ENCODE measurements at places on chromosomes 12 and 14.

- DNase-seq = no peak
Observed at GRCh38 chr12:46556105-46556559, 183.6 kb upstream of the SLC38A2 start.

DNA sequence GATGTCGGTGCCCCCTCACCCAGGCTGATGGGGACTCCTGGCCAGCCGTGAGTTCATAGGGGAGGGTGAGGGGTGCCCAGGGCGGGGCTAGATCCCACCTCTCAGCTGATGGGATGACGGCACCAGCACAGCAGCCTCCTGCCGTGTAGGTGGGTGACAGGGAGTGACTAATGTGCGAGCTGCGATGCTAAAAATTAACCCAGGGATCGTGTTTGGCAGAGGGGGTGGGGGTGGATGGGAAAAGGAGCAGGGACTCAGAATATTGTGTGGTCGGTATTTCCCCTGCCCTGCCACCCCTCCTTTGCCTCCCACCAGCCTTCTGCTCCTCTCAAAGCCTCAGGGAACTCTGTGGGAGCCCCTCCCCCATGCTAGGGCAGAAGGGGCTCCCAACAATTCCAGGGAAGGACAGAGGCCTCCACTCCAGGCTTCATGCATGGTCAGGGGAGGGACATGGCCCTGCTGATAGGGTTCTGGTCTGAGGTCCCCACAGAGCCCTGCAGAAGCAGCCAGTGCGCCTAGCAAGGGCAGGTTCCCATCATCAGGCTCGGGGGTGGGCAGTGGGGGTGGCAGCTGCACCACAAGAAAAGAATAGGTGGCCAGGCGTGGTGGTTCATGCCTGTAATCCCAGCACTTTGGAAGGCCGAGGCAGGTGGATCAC lies 12.5 kb downstream of the TAMALIN start:
- DNase-seq = no peak

DNA sequence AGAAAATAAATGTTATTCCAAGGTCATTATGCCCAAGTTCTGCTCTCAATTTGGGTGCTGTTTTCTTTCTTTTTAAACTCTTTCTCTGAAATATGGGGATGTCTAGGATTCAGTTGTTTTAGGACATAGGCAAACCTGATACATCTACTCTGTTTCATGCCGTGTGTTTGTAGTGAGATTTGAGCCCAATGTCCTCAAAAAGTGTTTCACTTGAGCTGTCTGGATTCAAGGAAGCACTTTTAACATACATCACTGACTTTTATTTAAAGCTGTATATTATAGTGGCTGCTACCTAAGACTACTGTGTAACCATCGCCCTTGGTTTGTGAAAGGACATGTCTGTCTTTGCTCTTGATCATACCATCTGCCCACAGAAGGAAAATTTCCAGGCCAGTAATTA lies 709.3 kb upstream of the STXBP6 start:
- no peak for DNase-seq

DNA sequence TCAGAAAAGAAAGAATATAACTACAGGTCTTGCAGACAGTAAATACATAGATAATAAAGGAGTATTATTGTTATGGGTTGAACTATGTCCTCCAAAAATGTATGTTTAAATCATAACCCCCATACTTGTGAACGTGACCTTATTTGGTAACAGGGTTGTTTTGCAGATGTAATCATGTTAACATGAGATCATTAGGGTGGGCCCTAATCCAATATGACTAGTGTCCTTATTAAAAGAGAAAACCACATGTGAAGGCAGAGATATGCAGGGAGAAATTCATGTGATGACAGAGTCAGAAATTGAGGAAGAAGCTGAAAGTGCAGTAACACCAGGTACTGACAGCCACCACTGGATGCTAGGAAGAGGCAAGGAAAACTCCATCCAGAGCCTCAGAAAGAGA lies 29.0 kb downstream of the MAGOHB start:
- no peak for DNase-seq

- no peak for DNase-seq
Observed at GRCh38 chr12:121093487-121093891, 39.2 kb upstream of the P2RX7 start.

DNA sequence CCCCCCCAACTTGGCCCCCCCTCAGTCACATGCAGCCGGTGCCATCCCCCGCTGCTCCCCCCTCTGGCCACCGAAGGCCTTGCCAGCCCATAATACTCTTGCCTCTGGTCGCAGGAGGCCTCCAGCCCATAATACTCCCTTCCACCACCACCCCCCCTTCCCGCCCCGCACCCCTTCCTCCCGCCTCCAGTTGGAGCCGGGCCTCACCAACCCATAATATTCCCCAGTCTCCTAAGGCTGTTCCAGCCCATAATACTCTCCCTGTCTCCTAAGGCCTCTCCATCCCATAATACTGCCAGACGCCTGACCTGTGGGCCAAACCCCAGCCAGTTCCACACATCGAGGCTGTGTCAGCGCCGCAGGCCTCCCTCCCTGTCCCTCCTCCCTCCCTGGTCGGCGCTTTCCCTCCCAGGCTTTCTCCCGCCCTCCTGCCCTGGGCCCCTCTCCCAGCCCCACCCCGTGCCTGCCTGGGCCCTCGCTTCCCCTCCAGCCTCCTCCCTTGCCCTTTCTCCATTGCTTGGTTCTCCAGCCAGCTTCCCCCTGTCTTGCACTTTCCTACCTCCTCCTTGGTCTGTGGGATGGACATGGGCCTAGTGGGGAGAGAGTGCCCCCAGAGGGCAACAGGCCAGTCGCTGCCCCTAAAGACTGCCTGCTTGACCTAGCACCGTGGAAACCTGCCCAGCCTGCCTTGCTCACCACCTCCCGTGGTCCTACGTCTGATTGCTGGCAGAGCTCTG lies 6.8 kb upstream of the CHD4 start:
- no peak for DNase-seq

- DNase-seq = no peak
Observed at GRCh38 chr14:31752867-31753661, 191.9 kb downstream of the NUBPL start.

GRCh38 chr14:61280092-61280525 lies 1.0 kb downstream of the TMEM30B start:
- peak; percentile 8 for DNase-seq

- DNase-seq = no peak
Observed at GRCh38 chr14:70926235-70926830, 19.1 kb downstream of the PCNX1 start.

DNA sequence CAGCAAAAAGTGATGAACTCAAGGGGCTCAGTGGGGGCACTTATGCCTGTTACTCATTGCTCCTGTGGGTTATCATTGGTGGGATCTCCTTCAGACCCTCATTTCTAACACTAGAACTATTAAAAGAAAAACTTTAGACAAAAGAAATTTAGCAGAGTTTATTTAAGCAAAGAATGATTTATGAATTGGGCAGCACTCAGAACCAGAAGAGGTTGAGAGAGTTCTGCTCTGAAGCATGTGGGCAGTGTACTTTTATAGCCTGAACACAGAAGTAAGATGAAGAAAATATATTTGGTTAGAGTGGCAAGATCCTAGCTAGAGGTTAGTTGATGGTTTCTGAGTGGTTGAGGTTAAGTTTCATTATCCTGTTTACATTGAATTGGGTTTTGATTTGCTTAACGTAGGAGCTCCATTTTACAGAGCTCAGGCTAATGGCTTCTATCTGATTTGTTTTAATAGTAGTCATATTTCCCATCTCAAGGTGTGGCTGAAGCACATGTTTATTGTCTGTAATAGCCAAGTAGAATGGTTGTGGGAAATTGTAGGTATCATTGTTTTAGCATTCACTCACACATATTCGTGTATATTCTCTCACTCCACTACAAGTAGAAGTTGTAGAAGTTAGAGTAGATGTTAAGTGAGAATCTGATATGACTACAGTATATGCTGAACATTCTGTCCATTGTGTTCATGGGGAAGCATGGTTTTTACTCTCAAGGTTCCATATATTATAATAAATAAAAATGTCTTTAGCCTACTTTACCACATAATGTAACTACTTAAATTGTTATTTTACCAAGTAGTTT lies 27.6 kb downstream of the LEMD3 start:
- DNase-seq = no peak

DNA sequence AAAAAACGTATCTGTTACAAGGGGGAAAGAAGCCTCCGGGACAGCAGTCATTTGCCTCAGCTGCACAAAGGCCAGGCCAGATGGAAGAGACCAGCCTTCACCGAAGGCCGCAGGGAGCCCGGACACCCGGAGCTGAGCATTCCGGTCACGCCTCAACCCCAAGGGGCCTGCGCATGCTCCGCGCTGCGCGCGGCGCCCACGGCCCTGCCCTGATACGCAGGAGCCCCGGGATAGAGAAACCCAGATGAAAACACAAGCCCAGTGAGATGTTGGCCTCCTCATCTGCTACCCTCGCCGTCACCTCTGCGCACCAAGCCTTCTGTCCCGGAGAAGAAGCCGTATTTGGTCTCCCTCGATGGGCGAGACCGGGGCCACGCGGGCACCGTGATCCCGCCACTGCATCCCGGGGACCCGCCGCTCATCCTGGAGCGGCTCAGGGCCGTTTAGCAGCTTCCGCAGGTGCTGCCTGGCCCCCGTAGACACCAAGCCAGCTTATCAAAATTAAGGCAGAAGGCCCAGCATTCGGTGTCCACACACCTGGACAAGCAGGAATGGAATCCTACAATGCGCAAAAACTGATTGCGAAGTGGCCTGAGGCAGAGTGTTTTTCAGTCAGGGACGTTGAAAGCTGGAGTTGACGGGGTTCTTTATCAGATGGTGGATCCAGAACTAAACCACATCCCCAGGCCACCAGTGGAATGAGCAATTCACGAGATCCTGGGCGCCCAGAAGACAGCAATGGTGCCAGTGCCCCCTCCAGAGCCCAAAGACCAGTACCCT lies 2.6 kb downstream of the OR8S1 start:
- DNase-seq = no peak

DNA sequence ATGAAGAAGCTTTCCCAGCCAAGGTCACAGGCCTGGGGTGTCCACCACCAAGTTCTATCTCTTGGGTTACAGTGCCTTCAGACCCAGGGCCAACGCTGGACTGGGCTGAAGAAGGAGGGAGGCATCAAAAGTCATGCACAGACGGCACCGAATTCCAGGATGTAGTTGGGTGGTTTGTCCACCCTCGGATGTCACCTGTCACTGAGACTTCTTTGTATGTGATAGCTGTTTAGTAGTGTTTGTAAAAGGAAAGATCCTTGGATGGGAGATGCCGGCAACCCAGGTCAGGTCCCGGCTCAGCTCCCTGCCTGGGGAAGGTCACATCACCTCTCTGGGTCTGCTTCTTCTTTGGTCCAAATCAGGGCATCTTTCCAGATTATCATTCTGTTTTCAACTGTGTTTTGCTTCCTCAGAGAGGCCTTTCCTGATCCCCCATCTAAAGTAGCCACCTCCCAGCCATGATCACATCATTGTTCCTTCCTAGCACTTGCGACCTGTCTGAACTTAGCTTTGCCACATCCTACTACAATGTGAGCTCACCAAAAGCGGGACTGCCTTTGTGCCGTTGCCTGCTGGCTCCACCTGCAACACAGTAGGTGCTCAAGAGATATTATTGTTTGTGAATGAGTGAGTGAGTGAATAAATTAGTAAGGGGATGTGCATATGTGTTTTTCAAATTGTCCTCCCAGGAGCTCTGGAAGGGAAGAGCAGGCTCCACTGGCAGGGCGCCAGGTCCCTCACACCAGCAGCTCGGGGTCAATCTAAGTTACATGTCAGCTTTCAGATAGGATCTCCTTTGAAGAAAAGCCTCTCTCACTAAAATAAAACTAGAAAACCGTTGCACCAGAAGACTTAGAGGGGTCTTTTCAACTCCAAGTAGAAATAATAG lies 2.1 kb downstream of the TSPAN11 start:
- no peak for DNase-seq

- peak; percentile 85 for DNase-seq
Observed at GRCh38 chr14:23057757-23058653, 685 bp upstream of the CDH24 start.

DNA sequence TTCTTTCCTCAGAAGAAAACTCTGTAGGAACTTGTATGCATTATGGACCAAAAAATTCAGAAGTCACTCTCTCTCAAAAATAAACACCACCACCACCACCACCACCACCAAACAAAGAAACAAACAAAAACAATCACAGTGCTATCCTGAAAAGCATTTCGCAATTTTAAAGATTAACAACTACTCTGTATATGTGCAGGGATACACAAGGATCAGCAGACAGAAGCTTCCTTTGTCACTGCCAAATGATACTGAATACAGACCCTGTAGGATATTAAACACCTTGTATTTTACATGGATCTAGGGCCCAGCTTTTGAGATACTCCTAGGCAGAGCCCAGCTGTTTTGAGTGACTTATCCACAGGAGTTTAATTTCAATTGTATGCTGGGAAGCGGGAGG lies 31.7 kb downstream of the ATP2B1 start:
- DNase-seq = no peak

DNA sequence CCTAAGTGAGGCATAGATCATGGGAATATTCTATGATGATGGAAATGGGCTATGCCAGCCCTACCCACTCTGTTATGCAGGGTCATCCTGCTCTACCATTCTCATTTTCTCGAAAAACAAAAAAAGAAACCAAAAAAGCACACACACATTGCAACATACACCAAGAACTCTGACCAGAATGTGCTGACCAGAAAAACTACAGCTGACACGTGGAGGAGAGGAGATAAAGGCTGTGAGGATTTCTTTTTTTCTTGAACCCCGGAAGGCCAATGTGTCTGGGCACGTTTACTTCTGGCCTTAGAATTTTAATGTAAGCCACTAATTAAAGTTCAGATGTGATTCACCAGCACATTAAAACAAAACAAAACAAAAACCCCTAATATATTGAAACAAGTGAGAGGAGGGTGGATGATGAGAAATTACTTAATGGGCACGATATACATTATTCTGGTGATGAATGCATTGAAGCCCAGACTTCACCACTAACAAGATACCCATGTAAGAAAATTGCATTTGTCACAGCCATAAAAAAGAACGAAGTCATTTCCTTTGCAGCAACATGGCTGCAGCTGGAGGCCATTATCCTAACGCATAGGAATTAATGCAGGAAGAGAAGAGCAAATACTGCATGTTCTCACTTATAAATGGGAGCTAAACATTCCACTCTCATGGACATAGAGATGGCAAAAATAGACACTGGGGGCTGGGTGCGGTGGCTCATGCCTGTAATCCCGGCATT lies 66.3 kb upstream of the PLEKHG3 start:
- no peak for DNase-seq

Data from stimulated activated CD4-positive, alpha-beta T cell treated with anti-CD3 and anti-CD28 coated beads, TNF-alpha, amount 100 ng/mL, for 1 hour (primary cell).